ENCODE measurements at places on chromosomes 7 and 10.

- no peak for DNase-seq
These were observed 35.1 kb upstream of the PAX2 start for GRCh38 chr10:100710151-100710871.

- DNase-seq = no peak
These were observed 25.2 kb upstream of the FIGNL1 start for GRCh38 chr7:50475340-50475739.

- DNase-seq = no peak
These were observed 617.6 kb downstream of the PTPRN2 start for GRCh38 chr7:157969995-157970394.

- peak; percentile 70 for DNase-seq
These were observed 31.6 kb upstream of the LEP start for GRCh38 chr7:128209229-128210035.

DNA sequence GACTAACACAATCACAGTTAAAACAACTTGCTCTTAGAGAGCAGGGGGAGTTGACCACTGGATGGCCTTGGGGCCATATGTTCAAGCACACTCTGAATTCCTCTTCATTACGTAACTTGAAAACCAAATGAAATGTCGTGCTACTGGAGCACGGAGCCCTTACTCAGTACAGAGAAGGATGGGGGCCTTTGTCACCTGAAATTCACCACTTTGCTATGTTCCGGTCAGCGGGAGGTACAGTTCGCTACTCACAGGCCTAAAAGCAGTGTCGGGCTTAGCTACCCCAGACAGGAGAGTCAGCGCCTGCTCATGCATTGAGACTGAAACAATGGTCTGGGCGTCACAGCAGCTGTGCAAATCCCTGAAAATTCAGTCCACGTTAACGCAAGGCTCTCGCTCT, 39.6 kb downstream of the GLI3 start:
- DNase-seq = no peak

Data from stimulated activated CD4-positive, alpha-beta T cell treated with anti-CD3 and anti-CD28 coated beads, Interleukin-1b, Interleukin-23, amount 100 ng/mL, for 48 hours (primary cell).